Activated B cell treated with CpG ODN at 0.5 μM for 24 hours (primary cell): ENCODE measurements at places on chromosomes 3 and 15. TPM values are rescaled to one million over a fixed set of nuclear protein-coding genes. Genes with fewer than 3 reads are reported as not detected.
A peak's percentile ranks its signal among the peaks of the same experiment; 100 is the strongest.

DNA sequence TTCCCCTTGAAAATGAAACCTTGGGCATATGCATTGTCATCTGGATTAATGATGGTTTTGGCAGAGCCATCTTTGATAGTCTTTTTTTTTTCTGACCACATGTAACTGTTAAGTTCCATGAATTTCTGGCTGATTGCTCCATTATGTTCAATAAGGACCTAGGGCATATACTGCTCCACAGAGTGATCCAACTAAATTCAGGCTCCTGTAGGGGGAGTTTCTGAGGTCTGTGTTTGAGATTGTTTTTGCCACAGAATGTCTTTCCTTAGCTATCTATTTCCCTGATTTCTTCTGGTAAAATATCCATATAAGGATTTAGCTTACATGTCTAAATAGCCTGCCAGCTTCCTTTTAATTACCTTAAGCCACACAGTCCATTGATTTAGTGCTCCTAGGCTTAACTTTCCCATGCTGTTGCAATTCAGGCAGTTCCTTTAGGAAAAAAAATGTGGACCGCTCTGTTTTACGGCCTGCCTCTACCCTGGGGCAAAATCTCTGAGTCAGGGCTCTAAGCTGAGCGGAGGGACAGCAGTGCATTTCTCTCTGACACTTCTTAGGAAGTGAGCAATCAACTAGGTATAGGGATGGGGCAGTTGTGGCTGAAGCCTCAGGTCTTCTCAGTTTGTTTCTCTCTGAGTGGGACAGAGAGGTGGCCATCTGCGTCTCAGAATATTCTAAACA is 796.2 kb downstream of the NR2F2 start:
- no peaks in the 10 kb centered on the region for H3K27me3 ChIP-seq
- no peaks in the 10 kb centered on the region for H3K36me3 ChIP-seq
- no peak overlapping the region for H3K4me3 ChIP-seq
- no peaks in the 10 kb centered on the region for H3K4me1 ChIP-seq
- H3K27ac ChIP-seq, result no peak overlapping the region

GRCh38 chr3:194871864-194872668 is 186.4 kb downstream of the FAM43A start:
- peaks cover 19% of the 10 kb centered on the region for H3K4me1 ChIP-seq
- H3K27ac ChIP-seq, result peak overlapping the region; percentile 65
- H3K27me3 ChIP-seq, result peaks cover 4% of the 10 kb centered on the region
- H3K4me3 ChIP-seq, result peak overlapping the region; percentile 62
- no peak for DNase-seq
- no peaks in the 10 kb centered on the region for H3K36me3 ChIP-seq

DNA sequence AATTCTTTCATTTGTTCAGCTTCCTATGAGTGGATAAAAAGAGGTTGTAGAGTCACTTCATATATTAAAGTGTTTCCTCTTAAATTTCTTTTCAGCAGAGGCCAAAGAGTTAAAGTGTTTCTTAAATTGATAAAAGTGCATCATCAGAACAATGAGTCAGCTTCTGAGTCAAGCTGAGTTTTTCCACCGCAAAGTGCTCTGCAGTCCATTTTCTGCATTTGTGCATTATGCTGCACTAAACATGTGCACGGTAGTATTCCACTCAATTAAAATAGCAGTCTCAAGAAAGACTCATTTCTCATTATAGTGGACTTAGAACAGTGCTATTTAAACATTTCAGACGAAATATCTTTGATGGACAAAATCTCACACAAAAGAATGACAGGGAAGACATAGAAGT is 152.0 kb downstream of the ZBBX start:
- no peak overlapping the region for H3K4me3 ChIP-seq
- no peaks in the 10 kb centered on the region for H3K36me3 ChIP-seq

DNA sequence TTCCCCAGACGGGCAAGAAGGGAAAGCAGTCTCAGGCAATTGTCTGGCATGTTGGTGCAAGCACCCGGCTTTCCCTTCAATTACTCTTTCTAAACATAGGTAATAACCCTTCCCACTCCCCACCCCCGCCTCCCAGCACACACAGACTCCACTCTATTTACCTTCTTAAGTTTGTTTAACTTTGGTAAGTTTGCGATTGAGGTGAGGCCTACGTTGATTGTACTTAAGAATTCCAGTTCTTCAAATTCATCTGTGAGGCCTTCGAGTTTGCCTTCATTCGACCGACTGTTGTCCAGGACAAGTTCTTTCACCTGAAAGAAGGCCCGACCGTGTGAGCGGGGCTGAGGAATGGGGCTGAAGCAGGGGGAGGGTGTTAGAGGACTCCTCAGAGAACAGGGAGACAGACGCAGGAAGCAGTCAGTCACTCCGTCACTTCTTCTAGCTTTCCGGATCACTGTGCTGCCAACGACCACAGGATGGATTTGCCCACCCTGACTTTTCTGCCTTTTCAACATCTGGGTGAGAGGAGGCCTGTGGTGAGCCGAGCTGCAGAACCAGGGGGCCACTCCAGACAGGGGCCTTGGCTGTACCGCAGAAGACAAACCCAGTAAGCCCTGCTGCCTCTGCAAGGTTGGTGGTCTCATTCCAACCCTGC is 33.0 kb downstream of the ANP32A start:
- H3K36me3 ChIP-seq, result peaks cover 62% of the 10 kb centered on the region
- H3K4me1 ChIP-seq, result peaks cover 62% of the 10 kb centered on the region
- no peak overlapping the region for H3K4me3 ChIP-seq
- peak overlapping the region; percentile 53 for H3K27ac ChIP-seq
- no peaks in the 10 kb centered on the region for H3K27me3 ChIP-seq
- DNase-seq, result no peak

DNA sequence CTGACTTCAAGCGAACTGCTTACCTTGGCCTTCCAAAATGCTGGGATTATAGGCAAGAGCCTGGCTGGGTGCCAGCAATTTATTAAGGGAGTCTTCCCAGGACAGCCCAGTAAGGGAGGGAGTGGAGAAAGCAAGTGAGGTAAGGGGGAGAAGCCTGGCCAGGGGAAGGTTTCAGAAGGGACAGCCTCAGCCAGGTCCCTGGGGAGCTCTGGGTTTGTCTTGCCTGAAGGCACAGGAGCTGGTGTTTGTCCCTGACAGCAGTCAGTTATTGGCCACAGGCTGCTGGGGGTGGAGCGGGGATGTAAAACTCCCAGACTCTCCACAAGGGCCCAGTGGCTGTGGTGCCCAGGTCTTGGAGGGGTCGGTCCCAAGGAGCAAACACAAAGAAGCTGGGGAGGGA is 33.0 kb upstream of the CDCP1 start:
- H3K36me3 ChIP-seq, result no peaks in the 10 kb centered on the region
- no peak for DNase-seq
- H3K4me1 ChIP-seq, result no peaks in the 10 kb centered on the region
- peaks cover 12% of the 10 kb centered on the region for H3K27me3 ChIP-seq
- no peak overlapping the region for H3K4me3 ChIP-seq
- H3K27ac ChIP-seq, result no peak overlapping the region

GRCh38 chr3:94524102-94524919 is 461.4 kb downstream of the NSUN3 start:
- no peak overlapping the region for H3K4me3 ChIP-seq
- H3K27me3 ChIP-seq, result no peaks in the 10 kb centered on the region
- H3K27ac ChIP-seq, result no peak overlapping the region
- DNase-seq, result no peak

DNA sequence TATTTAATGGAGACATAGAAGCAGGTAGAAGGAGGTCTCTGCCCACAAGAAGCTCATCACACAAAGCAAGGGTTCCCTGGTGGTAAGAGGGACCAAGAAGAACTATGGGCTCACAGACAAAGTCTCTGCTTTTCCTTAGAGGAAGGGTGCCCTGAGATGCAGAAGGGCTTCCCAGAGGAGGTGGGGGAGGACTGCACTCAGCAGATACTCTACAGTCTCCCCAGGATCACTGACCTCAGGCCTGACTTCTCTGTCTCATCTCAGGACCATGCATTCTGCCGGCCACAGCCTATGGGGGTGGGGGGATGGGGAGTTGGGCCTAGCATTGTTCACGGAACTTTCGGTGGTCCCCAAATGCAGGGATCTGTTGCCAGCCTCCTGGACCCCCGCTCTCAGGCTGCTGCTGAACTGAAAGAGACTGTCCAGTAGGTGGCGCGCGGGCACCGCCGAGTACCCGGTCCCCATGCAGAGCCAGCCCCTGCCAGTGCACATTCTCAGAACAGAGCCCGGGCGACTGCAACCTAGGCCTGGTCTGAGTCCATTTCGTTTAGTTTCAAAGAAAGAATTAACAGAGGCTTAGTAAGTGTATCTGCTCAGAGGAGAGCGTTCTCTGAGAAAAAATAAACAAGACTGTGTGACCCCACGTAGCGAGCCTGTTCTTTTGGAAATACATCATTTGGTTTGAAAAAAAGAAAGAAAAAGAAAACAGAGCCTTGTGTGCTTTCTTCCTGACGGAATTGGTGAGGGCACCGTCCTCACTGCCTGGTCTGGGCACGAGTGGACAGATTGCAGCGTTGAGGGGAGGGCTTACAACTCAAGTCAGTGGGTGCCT is 74.1 kb downstream of the LRTM1 start:
- no peak overlapping the region for H3K4me3 ChIP-seq
- H3K4me1 ChIP-seq, result no peaks in the 10 kb centered on the region
- no peaks in the 10 kb centered on the region for H3K36me3 ChIP-seq
- DNase-seq, result peak; percentile 20

DNA sequence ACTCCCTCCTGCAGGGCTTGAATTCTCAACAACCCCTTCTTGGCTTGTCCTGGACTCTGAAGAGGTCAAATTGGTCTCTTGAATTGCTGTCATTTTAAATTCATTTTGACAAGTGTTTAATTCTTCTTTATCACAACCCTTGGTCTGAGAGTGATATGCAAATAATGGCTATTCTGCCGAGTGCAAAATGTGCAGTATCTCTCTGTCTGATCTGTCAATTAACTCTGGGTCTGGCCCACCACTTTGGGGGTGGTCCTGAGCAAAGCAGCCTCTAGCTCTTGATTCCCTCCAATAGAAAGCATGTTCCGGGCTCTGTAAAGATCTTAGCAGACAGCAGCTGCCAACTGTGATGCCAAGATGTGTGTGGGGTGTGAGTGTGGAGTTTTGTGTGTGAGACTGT is 2.2 kb upstream of the IGDCC3 start:
- no peaks in the 10 kb centered on the region for H3K36me3 ChIP-seq
- H3K4me1 ChIP-seq, result peaks cover 25% of the 10 kb centered on the region
- no peak overlapping the region for H3K4me3 ChIP-seq
- DNase-seq, result no peak
- peaks cover 45% of the 10 kb centered on the region for H3K27me3 ChIP-seq

The AGBL1 gene
- total RNA-seq, result not detected in 2 replicates

The GRM2 gene
- total RNA-seq, result 0.58 and 1.4 TPM in 2 replicates

The FLNB gene
- 13.4 and 16.7 TPM in 2 replicates for total RNA-seq

The ZBTB20 gene
- 76.2 and 91.2 TPM in 2 replicates for total RNA-seq

The SLC41A3 gene
- 34.8 and 36.2 TPM in 2 replicates for total RNA-seq

The BNC1 gene
- not detected in 2 replicates for total RNA-seq

The BLM gene
- 18.2 and 23.4 TPM in 2 replicates for total RNA-seq

The SELENOT gene
- total RNA-seq, result 137 and 145 TPM in 2 replicates

The GPR87 gene
- total RNA-seq, result not detected in 2 replicates

The CFAP44 gene
- 10.4 and 14.9 TPM in 2 replicates for total RNA-seq
